ENCODE measurements at places on chromosomes 5 and 9. TPM values are rescaled to one million over a fixed set of nuclear protein-coding genes. Genes with fewer than 3 reads are reported as not detected.
A peak's percentile ranks its signal among the peaks of the same experiment; 100 is the strongest.

FBP2 gene
- total RNA-seq: 40.2 TPM

IQGAP2 gene
- 42.0 TPM for total RNA-seq

IGIP gene
- 24.4 TPM for total RNA-seq

CCL27 gene
- not detected for total RNA-seq

FAM81B gene
- not detected for total RNA-seq

SAXO1 gene
- total RNA-seq: not detected

TMEM174 gene
- not detected for total RNA-seq

PLPPR1 gene
- total RNA-seq: 1.7 TPM

SVEP1 gene
- total RNA-seq: 58.3 TPM

DNA sequence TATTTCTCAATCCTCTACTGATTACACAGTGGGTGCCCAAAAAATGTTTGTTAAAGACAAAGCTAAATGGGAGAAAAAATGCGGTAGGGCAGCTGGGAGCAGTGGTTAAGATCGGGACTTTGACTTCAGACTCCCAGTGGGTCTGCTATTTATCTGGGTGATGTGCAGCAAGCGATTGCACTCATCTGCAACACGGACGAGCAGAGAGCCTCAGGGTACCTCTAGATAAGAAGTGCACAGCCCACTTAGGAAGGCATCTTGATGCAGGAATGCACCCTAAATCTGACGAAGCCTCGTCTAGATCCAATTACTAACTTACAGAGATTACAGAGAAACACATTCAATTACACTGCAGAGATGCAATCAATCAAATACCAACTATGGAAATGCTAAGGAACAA, 4.0 kb downstream of the MAPK9 start:
- DNase-seq: no peak

DNA sequence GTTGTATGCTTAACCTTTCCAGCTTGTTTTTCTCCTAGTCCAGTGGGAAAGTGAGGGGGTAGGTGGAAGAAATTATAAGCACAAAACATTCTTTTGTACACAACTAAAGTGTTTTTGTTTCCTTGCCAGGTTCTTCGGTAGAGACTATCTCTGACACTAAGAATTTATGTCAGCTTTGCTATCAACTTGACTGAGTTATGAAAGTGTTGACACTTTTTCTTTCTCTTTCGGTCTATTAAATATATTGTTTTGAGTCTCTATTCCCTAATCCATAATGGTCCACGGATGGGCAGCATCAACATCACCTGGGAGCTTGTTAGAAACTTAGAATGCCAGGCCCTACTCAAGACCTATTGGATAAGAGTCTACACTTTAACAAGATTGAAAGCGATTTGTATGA, 195.0 kb upstream of the ATP10B start:
- DNase-seq: no peak

GRCh38 chr5:77843570-77844372, 67.6 kb upstream of the TBCA start:
- DNase-seq: no peak

DNA sequence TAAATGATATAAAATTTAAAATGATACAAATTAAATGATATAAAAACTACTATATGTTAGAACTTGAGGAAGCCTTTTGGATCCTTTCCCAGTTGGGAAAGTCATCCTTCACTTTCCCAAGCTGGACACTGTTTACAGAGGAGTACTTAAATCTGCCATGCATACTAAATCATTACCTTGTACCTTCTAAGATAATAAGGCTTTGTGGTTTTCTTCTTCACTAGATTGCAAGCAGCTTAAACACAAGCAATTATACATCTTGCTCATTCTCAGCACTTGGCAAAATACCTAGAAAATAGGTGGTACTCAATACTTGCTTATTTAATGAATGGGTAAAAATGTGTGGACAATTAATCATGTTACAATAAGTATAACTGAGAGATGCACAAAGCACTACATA, 666.8 kb downstream of the PTPRD start:
- DNase-seq: no peak

DNA sequence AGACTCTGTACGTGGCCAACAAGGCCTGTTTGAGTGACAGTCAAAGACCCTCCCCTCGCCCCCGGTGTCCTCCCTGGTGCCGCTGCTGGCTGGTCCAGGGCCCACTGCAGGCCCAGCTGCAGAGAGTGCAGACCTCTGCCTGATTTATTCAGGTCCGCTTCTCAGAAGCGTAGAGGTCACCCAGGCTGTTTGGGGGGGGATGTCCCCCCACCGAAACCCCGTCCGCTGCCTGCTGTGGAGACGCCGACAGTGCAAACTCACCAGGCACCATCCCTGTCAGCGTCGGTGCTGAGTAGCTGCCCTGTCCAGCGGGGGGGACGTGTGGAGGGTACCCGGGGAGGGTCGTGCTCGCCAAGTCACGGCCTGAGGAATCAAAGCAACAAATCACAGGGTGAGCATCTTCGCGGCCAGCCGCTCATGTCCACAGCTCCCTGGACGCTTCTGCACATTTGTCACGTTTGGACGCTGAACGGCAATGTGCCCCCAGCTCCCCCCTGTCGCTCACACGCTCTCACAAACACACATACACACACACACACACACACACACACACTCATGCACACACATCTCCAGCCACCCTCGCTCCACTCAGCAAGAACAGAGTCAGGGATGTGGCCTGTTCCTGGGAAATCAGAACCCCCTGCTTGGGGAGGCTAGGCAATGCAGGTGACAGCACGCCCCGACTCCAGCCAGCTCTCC, 152.2 kb downstream of the PAX5 start:
- no peak for DNase-seq

DNA sequence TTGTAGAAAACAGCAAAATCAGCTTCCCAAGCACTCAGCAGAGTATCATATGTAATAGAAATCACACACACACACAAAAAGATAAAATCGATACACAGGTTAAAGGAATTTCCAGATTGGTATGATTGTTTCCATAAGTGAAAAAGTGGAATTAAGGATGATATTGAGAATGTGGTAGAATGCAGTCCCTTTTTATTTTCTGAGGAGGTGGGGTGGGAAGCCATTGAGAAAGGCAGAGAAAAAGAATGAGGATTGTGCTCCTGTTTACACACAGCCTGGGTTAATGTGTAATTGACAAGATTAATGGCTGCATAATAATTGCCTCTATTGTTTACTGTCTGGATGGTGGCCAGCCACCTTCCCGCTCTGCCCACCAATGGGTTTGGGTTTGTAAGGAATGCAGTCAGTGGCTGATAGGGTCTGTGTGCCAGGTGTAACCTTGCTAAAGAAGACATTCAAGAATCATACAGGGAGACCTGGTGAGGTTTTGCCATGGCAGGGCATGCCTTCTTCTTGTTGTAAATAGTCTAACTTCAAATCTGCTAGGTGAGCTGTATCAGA, 177.2 kb upstream of the MAP3K1 start:
- peak; percentile 91 for DNase-seq

DNA sequence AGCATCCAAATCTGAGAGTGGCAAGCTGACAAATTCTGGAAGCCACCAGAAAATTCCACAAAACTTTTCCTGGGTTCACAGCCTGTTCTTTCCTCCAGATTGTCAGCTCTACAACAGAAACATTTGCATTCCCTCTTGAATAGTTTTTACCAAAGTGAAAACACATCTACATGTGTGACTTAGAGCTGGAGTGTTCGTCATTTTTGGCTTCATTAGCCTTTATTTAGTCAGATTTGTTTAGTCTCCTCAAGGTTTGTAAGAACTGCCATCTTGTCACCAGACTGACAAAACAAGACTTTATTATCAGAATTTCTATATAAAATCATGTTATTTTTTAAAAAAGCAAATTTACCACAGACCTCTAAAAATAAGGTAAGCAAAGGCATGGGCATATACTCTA, 347.3 kb downstream of the TRIM36 start:
- DNase-seq: no peak

GRCh38 chr9:121743441-121744001, 92.1 kb downstream of the DAB2IP start:
- peak; percentile 90 for DNase-seq

DNA sequence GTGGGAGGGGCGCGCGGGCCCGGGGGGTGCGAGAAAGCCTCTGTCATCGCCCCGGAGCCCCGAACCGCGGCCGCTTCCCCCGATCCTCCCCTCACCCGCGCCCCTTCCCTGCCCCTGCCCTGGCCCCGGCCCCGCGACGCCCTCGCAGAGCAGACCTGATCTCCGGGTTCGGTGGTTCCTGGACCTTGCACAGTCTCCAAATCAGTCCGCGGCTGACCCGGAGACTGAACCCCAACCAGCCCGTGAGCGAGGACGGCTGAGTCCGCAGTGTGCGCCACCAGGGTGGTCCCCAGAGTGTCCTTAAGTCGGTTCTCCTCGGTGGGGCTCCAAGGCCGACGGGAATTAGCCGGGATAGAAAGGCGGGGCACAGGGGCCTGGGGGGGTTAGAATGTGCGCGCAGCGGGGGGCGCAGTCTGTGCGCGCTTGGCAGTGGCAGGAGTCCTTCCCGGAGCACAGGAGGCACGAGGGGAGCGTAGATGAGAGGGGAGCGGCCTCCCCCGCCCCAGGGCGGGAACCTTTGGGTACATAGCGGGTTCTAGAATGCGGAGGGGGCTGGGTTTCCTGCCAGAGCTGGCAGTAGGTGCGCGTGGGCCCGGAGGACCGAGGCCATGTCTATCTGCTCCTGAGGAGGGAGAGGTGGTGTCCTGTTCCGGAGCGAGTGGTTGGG, 779 bp downstream of the PKN3 start:
- DNase-seq: peak; percentile 58

DNA sequence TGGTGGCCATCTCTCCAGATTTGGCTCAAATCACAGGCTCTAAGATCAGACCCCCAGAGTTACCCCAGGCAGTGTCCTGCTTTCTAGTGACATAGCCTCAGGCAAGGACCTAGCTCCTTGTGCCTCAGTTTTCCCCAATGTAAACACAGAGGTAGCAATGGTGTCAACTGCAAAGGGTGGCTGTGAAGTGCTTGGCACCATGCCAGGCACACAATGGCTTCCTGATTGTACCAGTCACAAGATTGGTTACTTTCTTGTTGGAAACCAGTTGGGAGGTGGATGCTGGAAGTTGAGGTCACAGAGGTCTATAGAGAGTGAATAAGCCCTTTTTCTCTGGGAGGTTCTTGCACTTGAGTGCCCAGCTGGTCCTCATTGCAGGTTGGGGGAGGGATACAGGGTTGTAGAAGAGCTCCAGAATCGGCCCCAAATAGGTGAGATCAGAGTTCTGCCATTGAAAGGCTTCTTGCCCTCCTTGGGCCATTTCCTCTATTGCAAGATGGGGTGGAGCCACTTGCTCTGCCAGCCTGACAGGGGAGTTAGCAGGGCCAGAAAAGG, 2.3 kb downstream of the STKLD1 start:
- DNase-seq: no peak

DNA sequence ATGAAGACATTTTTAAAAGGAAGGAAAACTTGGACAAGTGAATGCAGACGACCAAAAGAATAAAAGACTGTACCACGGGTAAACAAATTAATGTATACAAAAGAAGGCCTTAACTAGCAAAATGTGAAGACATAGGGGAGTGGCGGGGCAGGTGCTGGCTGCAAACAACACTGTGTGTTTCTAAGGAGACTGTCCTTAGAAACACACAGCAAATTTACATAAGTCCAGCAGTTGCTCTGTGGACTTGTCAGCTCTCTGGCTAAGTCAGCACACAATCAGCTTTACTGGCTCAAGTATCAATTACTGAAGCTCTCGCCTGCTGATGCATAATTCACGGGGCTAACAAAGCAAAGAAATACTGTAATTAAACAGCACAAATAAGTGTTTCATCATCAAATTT, 24.8 kb downstream of the PTBP3 start:
- peak; percentile 80 for DNase-seq

DNA sequence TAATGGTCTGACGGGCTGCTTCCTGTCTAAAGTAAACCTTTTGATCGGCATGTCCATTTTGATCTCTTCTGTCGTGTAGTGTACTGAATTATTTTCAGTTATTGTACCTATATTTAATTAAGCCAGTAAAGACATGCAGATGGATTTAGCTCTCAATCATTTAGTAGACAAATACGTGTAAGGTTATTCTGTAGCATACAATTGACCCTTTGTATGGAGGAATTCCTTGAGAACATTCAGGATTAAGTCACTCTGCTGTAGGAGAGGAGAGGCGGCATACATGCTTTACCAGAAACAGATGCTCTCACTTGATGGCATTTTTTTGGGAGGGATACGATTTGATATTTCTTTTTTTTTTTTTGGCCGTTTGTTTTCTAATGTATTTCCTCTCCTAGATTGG, 141.0 kb downstream of the PBX3 start:
- no peak for DNase-seq

DNA sequence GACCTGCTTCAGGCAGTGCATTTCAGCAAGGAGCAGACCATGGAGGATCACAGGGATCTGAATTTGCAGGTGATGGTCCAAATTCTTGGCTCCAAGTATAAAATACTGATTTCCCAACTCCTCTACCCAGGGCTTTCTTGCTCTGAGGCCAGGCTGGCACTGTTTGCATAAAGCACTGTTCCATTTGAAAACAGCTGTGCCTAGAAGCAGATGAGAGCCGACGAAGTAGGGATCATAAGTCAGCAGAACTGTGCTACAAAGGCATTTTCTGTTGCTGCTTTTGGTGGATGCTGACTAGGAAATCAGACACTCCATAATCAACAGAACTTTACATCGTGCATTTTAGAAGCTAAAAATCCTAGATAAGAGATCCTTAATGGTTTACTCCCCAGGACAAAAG, 126.4 kb downstream of the MAT2B start:
- peak; percentile 21 for DNase-seq

GRCh38 chr5:134178096-134178419, 1.3 kb upstream of the SKP1 start:
- DNase-seq: no peak

GRCh38 chr5:95644351-95645042, 2.1 kb upstream of the RFESD start:
- peak; percentile 83 for DNase-seq

GRCh38 chr5:172911628-172911880, 47.7 kb upstream of the RPL26L1 start:
- no peak for DNase-seq
